ENCODE measurements at places on chromosomes 6 and 20.

- no peak for DNase-seq
Observed at GRCh38 chr6:29462022-29462421, 5.1 kb downstream of the OR2H1 start.

- DNase-seq: no peak
Observed at GRCh38 chr20:15496501-15497039, 1076.7 kb downstream of the KIF16B start.

DNA sequence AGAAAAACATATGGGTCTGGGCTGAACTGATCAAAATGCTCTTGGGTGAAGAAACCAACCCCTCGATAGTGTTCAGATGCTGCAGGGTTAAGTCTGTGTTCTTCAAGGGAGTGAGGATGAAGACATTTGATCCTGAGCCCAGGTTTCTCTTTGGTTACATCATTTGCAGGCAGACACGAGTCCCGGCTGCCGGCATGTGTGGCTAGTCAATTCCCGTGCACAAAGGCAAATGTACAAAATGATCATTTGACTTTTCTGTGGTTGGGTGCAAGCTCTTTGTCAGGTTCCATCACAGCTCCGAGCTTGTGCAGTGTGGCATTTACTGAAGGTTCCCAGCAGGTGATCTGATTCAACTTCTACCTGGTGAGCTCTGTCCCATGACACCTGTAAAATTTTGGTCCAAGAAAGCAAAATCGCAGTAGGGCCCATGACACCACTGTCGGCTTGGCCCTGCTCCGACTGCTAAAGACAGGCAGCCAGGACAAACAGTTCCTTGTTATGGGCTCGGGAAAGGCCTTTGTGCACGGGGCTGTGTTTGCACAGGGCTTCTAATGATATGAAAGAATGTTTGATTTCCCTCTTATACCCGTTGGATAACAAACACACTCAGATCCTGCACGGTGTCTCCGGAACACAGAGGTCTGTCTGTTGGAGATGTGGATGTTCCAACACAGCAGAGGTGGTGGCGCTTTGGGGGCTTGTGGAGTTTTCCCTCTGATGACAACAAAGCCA, 46.9 kb downstream of the GJA10 start:
- DNase-seq: no peak

DNA sequence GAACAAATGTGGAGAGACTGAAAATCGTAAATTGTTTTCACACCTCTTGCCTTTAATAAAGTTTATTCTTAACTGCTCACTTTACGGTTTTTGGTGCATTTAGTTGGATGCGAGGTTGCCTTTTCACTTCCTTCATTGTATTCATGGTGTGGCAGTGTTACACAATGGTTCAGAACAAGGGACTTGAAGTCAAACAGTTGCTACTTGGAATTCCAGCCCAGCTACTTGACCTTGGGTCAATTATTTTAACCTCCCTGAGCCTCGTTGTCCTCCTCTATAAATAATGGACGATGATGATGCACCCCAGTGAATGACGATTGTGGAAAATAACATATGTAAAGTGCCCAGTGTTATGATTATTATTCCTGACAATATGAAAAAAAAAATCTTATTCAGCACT, 72.3 kb downstream of the CARMIL1 start:
- DNase-seq: no peak

DNA sequence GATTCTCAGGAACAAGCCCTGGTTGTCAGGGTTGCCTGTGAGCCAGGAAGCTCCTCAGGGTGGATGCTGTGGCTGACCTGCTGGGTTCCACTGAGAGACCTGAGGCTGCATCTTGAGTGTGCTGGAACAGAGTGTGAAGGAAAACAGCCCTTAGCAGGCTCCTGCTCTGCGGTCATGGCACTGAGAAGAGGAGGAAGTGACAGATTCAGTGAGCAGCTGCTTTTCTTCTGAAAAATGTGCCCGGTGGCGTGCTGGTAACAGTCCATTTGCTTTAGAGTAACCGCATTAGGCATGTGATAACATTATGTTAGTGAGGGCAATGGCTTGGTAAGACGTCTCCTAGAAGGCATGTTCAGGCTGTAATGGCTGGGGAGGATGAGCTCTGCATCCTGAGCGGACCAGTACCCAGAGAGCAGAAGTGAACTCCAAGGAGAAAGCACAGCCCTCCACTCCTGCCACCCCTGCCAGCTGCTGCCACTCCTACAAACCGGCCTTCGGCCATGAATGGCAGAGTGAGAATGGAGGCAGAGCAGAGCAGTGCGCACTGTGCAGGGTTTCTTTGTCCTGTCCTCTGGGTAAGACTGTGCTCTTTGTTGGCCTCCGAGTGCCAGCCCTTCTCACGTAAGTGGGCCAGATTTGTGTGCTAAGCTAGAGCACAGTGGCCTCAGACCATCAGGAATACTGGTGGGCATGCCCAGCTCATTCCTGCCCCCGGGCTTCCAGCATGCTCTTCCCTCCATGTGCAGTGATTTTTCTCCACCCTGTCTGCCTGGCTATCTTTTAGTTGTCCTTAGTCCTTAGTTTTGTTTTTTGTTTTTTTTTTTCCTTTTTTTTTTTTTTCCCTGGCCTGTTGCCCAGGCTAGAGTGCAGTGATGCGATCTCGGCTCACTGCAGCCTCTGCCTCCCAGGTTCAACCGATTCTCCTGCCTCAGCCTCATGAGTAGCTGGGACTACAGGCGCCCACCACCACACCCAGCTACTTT, 98.1 kb upstream of the VSTM2L start:
- no peak for DNase-seq

DNA sequence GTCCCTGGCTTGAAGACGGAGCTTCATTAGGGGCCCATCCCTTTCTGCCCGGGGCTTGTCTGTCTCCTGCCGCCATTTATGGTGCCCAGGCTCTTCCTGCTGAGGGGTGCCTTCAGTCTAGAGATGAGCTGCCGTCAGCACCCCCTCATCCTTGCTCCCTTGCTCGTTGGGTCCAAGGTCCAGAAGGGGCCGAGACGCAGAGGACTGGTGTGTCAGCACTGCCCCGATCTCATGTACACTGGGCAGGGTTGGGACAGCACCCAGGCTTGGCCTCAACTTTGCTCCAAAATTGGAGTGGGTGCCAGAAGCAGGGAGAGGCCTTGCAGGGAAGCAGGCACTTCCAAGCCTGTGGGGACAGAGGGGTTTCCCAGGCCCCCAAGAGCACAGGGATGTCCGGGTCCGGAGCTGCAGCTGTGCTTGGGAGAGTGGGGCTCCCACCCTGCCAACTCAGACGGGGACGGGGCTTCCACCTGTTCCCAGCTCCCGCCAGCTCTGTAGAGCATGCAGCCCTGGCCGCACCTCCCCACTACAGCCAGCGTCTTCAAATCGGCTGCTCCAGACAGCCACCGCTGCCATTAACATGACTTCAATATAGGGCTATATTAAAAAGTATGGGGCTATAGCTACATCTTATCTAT, 488.8 kb downstream of the TENT5A start:
- DNase-seq: no peak

DNA sequence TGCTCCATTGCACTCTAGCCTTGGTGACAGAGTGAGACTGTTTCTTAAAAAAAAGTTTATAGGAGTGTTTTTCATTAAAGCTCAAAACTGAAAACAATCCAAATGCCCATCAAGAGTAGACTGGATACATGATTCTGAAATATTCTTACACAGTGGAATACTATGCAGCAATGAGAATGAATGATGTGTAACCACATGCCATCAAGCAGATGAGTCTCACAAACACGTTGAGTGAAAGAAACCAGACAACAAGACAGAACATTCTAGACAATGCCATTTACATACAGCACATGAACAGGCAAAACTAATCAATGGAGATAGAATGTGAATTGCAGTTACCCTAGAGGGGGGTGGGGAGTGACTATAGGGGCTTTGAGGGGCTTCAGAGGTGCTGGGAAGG, 72.4 kb downstream of the TOX2 start:
- no peak for DNase-seq

DNA sequence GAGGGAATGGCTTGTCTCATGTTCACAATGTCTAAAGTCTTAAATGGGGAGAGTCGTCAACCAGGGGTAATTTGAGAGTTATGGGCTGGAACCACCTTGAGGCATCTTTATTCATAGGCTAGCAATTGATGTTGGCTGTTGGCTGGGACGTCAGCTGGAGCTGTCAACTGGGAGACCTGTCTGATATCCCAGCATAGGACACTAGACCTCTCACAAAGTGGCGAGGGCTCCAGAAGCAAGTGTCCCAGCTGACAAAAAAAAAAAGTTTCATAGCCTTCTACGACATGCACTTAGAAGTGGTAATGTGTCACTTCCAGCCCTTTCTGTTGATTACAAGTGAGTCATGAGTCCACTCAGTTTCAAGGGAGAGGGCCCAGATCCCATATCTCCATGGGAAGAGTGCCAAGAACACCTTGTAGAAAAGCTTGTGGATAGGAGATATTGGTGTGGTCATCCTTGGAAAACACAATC, 278.0 kb downstream of the ESR1 start:
- no peak for DNase-seq

GRCh38 chr6:137696765-137697164, 170.3 kb upstream of the TNFAIP3 start:
- no peak for DNase-seq

GRCh38 chr6:54718541-54719023, 128.0 kb upstream of the FAM83B start:
- no peak for DNase-seq

GRCh38 chr6:37643851-37644672, 53.6 kb downstream of the MDGA1 start:
- DNase-seq: peak; percentile 59

GRCh38 chr20:703006-703405, 27.4 kb upstream of the SCRT2 start:
- DNase-seq: no peak

DNA sequence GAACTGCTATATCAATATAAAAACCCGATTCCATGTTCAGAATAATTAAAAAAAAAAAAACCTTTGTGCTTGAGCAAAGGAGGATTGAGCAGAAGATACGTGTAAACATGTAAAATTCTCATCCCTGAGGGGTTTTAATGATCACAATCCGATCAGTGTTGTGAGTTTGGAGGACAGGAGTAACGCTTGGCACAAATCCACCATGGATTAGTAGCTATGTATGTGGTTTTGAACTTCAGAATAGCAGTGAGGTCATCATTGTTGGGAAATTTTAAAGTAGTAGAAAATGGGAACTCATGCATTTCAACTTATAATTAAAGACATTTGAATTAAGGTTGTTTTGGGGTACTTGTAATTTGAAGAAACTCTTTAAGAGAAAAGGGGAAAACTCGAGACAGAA, 203.2 kb downstream of the RPS12 start:
- no peak for DNase-seq

GRCh38 chr20:8331740-8332412, 199.8 kb downstream of the PLCB1 start:
- DNase-seq: no peak

DNA sequence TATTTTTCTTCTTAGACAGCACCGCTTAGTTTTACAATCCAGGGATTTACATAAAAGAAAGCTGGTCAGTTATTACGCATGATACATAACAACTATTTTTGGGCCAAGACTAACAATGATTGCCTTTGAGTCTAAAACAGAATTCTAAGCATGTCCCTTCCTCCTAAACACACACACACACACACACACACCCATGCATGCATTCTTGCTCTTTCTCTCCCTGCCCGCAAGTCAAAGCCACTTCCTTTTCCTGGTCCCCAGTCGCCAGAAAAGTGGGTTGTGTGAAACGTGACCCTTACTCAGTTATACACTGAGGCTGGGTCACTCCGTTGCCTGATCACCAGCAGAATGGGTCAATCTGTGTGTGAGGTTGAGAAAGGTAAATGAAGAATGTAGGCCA, 31.4 kb downstream of the FYN start:
- DNase-seq: peak; percentile 62

DNA sequence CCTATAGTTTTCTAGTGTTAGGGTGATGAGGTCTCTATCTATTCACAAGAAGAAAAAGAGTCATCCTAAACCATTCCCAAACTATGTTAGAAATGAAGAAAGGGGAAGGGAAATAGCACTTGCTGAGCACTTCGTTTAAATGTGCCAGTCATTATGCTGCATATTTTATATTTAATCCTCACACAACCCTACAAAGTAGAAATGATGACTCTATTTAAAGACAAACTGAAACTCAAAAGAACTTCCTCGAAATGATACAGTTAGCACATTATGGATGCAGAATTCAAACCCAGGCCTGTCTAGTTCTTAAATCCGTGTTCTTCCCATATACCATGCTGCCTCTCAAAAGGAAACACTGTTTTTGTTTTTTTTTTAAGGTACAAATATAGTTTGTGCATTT, 174.6 kb downstream of the GMPR start:
- no peak for DNase-seq

DNA sequence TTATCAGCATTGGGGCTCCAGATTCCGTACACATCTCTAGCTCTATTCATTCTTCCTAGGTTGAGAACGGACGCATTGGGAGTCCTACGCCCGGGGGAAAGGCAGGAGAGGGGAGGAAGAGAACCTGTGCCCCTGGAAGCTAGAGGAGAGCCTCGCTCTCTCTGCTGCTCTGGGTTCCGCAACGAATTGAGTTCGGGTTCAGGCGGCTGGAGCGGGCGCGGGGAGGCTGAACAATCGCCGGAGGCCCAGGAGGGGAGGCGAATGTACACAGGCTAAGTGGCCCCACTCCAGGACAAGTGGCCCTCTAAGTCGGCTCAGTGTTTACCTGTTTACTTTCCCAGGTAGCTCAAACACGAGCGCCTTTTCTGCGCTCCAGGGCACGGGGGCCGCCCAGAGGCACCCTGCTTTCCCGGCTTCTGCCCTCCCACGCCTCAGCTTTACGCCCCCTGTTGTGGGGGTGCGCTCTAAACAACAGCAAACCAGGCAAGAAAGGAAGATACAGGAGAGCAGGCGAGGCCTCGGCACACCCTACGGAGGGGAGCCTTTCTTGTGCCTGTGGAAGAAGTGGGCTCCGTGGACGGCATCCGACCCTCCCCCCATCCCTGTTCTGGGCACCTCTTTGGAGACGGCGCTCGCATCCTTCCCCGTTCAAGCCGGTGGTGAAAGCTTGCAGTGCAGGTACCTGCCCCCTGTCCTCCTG, 4.6 kb upstream of the NKX2-2 start:
- no peak for DNase-seq

DNA sequence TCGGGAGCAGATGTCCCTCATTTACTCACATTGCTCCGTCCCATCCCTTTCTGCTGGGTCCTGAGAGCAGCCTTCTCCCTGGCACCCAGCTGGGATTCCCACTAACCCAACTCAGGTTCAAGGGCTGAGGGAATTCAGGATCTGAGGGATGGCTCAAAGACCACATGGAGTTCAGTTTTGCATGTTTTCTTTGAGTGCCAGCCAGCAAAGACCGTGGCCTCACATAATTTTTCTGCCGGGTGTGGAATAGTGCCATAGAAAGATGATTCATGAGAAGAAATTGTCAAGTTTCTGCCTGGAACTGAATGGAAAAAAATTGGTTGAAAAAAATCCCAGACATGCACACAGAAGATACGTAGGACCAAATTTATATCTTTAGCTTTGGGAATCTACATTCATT, 168.6 kb downstream of the CD83 start:
- DNase-seq: no peak

DNA sequence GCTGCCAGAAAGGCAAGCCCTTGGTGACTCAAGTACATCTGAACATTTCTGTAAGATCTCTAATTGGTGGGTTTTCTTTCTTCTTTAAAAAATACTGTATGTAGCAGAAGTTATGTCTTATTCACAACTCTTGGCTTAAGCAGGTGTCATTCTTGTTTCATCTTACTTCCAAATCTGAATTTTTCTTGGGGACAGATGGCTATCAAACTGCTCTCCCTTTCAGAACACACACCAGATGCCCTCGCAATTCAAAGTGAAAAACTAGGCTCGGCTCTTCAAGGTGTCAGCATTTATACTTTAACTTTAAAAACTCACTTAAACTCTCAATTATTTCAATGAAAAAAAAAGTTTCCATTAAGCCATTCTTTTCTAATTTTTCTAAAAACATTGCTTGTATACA, 49.7 kb downstream of the PAK5 start:
- no peak for DNase-seq

- DNase-seq: no peak
Observed at GRCh38 chr6:155493694-155494143, 38.1 kb upstream of the NOX3 start.

Measured in T-cell (primary cell).